Natural killer cell treated with Interleukin-12 subunit alpha and Interleukin-12 subunit beta and Interleukin-15 and Interleukin-18, amount 100 ng/mL, for 72 hours (primary cell): ENCODE measurements at places on chromosomes 1 and 21. TPM values are rescaled to one million over a fixed set of nuclear protein-coding genes. Genes with fewer than 3 reads are reported as not detected.

- no peaks in the 10 kb centered on the region for H3K27me3 ChIP-seq
- no peak overlapping the region for H3K27ac ChIP-seq
- no peaks in the 10 kb centered on the region for H3K36me3 ChIP-seq
Observed at GRCh38 chr1:201222125-201222524, 31.5 kb downstream of the IGFN1 start.

DNA sequence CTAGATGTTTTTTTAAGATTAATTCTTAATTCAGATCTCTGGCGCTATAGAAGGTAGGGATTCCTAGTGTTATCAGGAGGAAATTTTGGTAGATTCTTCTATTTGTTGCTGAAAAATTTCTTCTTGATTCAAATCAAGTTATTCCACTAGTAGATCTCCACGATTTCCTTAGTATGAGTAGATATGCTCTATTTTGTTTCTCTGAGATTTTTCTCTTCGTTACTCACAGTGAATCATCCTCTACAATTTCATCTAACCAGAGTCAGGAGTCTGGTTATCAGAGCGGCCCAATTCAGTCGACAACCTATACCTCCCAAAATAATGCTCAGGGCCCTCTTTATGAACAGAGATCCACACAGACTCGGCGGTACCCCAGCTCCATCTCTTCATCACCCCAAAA lies 18.8 kb upstream of the HAX1 start:
- H3K36me3 ChIP-seq: peaks cover 47% of the 10 kb centered on the region
- no peak for DNase-seq
- no peak overlapping the region for H3K4me3 ChIP-seq
- H3K4me1 ChIP-seq: no peaks in the 10 kb centered on the region

DNA sequence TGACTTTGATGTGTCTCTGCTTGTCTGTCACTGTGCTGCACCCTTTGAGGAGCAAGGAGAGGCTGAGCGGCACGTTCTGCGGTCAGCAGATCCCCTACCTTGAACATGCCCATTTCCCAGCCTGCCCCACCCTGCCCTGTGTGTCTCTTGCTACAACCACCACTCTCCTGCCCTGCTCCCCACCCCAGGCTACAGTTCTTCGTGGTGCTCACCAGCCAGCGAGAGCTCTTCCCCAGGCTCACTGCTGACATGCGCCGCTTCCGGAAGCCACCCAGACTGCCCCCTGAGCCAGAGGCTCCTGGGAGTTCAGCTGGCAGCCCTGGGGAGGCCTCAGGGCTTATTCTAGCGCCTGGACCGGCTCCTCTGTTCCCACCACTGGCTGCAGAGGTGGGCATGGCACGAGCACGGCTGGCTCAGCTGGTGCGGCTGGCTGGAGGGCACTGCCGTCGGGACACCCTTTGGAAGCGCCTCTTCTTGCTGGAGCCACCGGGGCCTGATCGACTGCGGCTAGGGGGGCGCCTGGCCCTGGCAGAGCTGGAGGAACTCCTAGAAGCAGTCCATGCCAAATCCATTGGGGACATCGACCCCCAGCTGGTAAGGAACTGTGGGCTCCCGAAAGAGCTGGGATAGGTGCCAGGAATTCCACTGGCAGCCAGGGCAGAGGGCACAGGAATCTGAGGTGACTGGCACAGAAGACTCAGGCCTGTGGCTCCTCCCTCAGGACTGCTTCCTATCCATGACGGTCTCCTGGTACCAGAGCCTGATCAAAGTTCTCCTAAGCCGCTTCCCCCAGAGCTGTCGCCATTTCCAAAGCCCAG lies 5.6 kb downstream of the HYI start:
- no peak overlapping the region for H3K27ac ChIP-seq
- no peaks in the 10 kb centered on the region for H3K27me3 ChIP-seq
- H3K4me1 ChIP-seq: peaks cover 7% of the 10 kb centered on the region
- H3K4me3 ChIP-seq: no peak overlapping the region

DNA sequence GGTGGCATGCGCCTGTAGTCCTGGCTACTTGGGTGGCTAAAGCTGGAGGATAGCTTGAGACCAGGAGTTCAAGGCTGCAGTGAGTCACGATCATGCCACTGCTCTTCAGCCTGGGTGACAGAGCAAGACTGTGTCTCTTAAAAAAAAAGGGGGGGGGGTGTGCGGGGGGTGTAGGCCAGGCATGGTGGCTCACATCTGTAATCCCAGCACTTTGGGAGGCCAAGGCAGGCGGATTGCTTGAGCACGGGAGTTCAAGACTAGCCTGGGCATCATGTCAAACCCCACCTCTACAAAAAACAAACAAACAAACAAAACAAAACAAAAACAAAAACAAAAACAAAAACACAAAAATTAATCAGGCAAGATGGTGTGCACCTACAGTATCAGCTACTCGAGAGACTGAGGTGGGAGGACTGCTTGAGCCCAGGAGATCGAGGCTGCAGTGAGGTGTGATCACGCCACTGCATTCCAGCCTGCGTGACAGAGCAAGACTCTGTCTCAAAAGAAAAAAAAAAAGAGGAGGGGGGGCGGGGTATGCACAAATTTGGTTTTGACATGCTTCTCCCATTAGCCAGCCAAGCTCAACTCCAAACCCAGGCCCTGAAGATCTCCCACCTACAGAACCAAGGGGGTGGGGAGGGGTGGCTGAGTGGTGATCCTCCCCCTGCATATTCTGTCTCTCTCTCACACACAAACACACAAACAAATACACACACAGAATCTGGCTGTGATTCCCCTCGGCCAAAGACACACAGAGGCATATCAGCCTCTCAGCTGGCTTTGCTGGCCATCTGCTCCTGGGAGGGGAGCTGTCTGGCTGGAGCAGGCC lies 3.1 kb downstream of the PTAFR start:
- H3K27me3 ChIP-seq: peaks cover 9% of the 10 kb centered on the region
- no peaks in the 10 kb centered on the region for H3K36me3 ChIP-seq
- H3K4me3 ChIP-seq: peak overlapping the region; percentile 73
- H3K4me1 ChIP-seq: peaks cover 58% of the 10 kb centered on the region
- H3K27ac ChIP-seq: peak overlapping the region; percentile 86

DNA sequence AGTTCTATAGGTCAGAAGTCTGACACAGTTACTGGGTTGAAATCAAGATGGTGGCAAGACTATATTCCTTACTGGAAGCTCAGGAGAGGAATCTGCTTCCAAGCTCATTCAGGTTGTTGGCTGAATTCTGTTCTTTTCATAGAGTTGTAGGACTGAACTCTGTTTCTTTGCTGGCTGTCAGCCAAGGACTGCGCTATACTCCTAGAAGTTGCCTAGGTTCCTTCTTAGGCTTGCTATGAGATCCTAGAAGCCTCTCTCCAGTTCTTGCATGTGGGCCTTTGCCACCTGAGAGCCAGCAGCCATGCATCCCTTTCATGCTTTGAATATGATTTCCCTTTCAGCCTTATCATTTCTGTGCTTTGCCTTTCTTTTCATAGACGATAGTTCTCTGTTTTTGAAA lies 176.4 kb downstream of the RPS6KC1 start:
- H3K27me3 ChIP-seq: no peaks in the 10 kb centered on the region
- H3K36me3 ChIP-seq: no peaks in the 10 kb centered on the region
- H3K4me1 ChIP-seq: peaks cover 5% of the 10 kb centered on the region
- DNase-seq: no peak
- H3K4me3 ChIP-seq: no peak overlapping the region

DNA sequence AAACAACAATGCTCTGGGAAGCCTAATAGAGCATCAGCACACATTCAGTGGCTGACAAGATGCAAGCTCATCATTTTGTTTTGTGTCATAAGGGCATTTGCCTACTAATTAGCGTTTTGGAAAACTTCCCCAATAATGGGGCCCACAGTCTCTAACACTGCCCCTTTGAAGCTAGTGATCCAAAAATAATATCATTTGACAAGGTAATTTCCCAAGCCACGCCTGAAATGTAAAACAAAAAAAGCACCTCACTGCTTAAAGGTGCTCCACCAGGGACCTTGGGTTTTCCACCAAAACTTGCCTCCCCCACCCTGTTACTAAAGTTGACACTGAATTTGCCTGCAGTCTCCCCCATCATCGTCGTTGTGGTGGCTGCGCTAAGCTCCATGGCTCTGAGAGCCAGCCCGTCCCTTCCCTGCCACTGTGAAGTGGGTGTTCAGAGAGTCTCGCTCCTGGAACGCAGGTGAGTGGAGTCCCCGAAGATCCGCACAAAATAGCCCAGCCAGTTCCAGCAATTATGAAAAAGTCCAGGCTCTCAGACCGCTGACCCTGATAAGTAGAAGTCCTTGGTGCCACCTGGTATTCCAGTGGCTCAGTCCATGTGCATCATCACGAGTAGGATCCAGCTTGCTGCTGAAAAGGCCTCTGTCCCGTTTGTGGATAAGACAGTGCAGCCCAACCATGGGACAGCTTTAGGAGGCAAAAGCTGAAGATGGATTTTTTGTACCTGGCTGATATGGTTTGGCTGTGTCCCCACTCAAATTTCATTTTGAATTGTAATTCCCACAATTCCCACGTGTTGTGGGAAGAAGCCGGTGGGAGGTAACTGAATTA lies 52.2 kb downstream of the RAB3GAP2 start:
- no peaks in the 10 kb centered on the region for H3K27me3 ChIP-seq
- no peaks in the 10 kb centered on the region for H3K36me3 ChIP-seq
- no peak overlapping the region for H3K27ac ChIP-seq
- no peak overlapping the region for H3K4me3 ChIP-seq
- H3K4me1 ChIP-seq: peaks cover 17% of the 10 kb centered on the region

- H3K36me3 ChIP-seq: peaks cover 7% of the 10 kb centered on the region
- H3K27ac ChIP-seq: no peak overlapping the region
- peaks cover 16% of the 10 kb centered on the region for H3K4me1 ChIP-seq
- H3K27me3 ChIP-seq: no peaks in the 10 kb centered on the region
- no peak for DNase-seq
Observed at GRCh38 chr1:186440584-186440983, 20.3 kb downstream of the PDC start.

DNA sequence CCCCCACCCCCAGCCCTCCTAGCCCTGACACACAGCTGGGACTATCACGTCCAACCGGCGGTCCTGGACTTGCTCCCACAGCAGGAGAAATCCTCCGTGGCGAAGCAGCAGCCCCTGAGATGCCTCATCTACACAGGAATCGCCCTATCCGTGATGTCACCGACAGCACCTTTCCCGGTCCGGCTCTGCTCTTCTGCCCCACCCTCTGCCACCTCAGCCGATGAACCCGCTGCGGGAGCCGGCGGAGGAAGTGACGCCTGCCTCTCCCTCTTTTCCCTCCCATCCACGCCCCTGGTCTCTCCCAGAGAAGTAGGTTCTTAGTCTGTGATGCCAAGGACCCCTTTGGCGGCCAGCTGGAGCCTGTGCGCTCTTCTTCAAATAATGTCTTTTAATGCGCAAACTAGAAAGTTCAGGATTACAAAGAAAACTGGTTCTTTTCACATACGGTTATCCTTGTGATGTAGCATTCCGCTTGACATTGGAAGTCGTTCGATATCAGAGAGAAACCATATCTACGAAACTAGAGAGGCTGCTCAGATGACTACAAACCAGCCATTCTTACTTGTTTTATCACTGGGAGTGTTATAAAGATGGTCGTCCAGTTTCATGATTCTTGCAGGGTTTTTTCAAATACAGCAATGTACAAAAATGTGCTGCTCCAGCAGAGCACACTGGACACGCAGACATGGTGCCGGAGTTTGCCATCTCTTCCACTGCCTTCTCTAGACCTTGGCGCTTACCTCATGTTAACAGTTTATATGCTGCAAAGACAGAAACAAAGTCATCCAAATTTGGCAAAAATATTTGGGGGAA lies 120.3 kb downstream of the PPIAL4G start:
- DNase-seq: no peak
- H3K27me3 ChIP-seq: peaks cover 32% of the 10 kb centered on the region
- no peaks in the 10 kb centered on the region for H3K36me3 ChIP-seq
- no peak overlapping the region for H3K4me3 ChIP-seq
- peaks cover 34% of the 10 kb centered on the region for H3K4me1 ChIP-seq

DNA sequence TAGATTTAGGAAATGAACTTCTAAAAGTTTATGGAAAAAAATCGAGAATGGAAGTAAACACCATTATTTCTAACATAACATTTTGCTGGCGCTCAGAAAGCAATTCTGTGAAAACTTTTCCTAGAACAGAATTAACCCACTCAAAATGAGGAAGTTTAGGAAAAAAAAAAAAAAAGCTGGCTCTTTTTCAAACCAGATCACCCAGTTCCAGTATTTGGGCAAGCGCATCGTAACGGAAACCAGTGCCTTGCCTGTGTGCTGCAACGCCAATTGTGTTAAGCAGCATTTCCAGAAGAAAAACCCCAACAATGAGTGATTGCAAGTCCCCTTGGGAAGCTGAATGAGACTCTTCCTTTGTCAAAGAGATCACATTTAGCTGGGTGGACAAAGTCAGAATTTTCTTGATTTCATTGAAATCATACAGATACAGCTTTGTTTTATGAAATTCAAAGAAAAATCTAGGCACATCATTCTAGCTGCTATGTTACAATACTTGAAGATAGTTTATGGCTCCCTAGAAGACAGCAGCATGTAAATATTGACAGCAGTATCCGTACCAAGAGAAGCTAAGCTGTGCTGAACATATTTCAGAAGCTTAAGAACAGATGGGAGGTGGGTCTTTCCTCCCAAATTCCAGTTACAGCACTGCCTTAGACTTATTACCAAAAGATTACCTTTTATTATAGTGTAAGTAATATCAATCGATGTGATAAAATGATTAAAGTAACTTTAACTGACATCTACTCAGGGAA lies 113.4 kb downstream of the ERG start:
- peaks cover 23% of the 10 kb centered on the region for H3K27me3 ChIP-seq
- DNase-seq: no peak
- H3K4me1 ChIP-seq: no peaks in the 10 kb centered on the region
- H3K4me3 ChIP-seq: no peak overlapping the region

GRCh38 chr1:212605441-212606394 lies 2.8 kb upstream of the ATF3 start:
- DNase-seq: no peak
- H3K36me3 ChIP-seq: peaks cover 3% of the 10 kb centered on the region
- H3K27ac ChIP-seq: no peak overlapping the region
- peak overlapping the region; percentile 6 for H3K4me3 ChIP-seq
- peaks cover 27% of the 10 kb centered on the region for H3K4me1 ChIP-seq

- no peaks in the 10 kb centered on the region for H3K36me3 ChIP-seq
- no peaks in the 10 kb centered on the region for H3K4me1 ChIP-seq
- no peak for DNase-seq
- H3K27me3 ChIP-seq: peaks cover 34% of the 10 kb centered on the region
- no peak overlapping the region for H3K27ac ChIP-seq
- no peak overlapping the region for H3K4me3 ChIP-seq
Observed at GRCh38 chr1:91031081-91031480, 9.2 kb upstream of the ZNF644 start.

GRCh38 chr1:45928486-45929205 lies 125.2 kb downstream of the MAST2 start:
- H3K4me1 ChIP-seq: peaks cover 38% of the 10 kb centered on the region
- peak overlapping the region; percentile 80 for H3K27ac ChIP-seq
- H3K27me3 ChIP-seq: no peaks in the 10 kb centered on the region
- H3K4me3 ChIP-seq: peak overlapping the region; percentile 71

DNA sequence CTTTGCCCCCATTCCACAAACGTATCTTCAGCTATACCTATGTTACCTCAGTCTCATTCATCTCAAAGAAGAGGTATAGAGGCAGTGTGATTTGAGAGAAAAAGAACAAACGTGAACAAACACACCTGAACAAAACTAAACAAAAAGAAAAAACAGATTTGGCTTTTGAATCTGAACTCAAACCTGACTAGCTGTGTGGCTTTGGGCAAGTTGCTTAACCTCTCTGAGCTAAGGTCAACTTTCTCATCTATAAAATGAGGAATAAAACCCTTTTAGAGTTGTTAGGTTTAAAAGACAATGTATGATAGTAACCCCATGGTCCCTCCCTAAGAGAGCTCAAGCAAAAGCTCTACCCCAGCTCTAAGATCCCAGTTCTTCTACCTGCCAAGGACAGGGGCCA lies 73.5 kb downstream of the ZNF648 start:
- H3K4me1 ChIP-seq: no peaks in the 10 kb centered on the region
- no peaks in the 10 kb centered on the region for H3K36me3 ChIP-seq
- no peak for DNase-seq
- H3K27ac ChIP-seq: no peak overlapping the region

The GREM2 gene
- 0.14 TPM for total RNA-seq

The SELE gene
- total RNA-seq: not detected

The STYXL2 gene
- not detected for total RNA-seq

The OR6N1 gene
- not detected for total RNA-seq

The LCE1B gene
- not detected for total RNA-seq

The MYCBP gene
- 48.0 TPM for total RNA-seq

The PTCH2 gene
- 1.9 TPM for total RNA-seq
